Nephron progenitor cell (in vitro differentiated cells): ENCODE measurements at places on chromosomes 3 and 15.

- peak; percentile 28 for DNase-seq
These were observed 326.7 kb downstream of the NTRK3 start for GRCh38 chr15:87929841-87930240.

DNA sequence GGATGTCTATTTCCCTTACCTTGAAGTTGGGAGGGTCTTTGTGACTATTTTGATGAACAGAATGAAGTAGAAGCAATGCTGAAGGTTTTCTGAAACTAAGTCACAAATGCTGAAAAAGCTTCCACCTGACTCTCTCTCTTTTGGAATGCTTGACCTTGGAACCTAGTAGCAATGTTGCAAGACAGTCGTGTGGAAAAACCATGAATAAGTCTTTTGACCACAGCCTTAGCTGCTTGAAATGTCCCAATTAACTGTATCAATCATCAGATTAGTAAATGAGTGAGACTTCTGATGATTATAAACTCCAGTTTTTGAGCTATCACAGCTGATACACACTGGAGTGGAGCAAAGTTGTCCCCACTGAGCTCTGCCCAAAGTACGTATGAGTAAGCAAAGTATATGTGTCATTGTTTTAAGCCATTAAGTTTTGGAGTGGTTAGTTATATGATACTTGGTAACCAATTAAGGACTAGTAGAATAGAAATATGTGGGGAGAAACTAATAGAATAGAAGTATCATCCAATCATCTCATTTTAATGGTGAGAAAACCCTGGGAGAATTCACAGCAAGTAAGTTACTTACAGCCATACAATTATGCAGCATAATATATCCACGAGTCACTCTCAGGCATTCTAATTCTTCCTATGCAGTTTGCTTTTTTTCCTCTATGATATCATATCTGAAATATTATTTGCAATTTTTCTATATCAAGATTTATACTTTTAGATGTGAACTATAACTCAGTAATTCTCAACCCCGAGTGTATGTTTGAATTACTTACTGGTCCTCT is 1010.6 kb downstream of the ROBO2 start:
- no peak for DNase-seq

GRCh38 chr15:57527382-57528091 is 64.2 kb upstream of the MYZAP start:
- peak; percentile 49 for DNase-seq

DNA sequence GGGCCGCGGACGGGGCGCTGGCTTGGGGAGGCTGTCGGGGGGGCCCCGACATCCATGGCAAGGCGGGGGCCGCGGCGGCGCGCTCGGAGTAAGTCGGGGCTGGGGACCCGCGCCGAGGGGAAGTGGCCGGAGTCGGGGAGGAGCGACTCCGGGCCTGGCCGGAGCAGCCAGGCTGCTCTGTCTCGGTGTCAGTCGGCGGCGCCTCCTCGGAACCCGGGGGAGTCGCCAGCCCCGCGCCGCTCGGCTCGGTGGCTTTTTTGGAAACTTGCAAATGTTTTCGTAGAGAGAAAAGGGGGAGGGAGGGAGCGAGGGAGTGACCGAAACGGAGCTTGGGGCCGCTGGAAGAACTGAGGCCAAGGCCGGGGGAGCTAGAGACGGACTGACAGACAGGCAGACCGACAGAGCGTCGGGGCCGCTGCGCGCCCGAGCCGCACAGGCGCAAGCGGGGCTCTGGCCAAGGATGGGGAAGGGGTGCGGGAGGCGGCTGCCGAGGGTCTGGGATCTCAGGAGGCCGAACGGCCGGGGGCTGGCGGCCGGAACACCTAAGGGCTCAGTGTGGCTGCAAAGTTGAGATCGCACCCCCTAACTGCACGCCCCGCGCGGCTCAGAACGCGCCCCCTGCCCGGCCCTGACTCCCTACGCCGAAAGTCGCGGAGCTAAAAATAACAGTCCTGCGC is 5.0 kb downstream of the PTH1R start:
- peak; percentile 62 for DNase-seq

DNA sequence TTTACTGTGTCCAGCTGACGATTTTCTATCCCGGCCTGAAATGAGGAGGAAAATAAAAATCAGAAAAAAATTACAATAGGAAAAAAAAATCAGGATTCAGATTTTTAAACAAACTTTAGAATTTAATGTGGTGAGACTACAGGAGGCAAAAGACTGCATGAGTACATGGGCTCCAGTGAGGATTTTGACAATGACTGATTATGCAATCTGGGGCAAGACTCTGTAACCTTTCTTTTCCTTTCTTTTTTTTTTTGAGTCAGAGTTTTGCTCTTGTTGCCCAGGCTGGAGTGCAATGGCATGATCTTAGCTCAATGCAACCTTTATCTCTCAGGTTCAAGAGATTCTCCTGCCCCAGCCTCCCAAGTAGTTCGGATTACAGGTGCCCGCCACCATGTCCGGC is 29.9 kb downstream of the SPG11 start:
- DNase-seq, result no peak

- DNase-seq, result no peak
These were observed 132.1 kb downstream of the ISL2 start for GRCh38 chr15:76468722-76469121.

DNA sequence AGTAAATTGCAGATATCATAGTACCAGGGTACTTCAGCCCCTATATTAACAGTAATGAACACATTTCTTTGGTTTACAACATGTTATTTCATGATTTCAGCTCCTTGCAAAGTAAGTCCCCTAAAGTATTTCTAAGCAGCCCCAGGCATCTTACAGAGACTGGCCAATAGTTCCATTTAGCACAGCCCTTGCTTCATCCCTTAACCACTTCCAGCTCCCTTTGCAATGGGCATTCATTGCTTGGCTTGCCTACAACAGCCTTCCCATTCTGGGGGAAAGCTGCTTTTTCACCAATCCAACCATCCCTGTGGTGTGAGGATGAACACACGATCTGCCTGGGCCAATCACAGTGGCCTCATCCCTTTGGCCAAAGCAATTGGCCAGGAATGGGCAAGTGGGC is 67.2 kb upstream of the XCR1 start:
- DNase-seq, result no peak

DNA sequence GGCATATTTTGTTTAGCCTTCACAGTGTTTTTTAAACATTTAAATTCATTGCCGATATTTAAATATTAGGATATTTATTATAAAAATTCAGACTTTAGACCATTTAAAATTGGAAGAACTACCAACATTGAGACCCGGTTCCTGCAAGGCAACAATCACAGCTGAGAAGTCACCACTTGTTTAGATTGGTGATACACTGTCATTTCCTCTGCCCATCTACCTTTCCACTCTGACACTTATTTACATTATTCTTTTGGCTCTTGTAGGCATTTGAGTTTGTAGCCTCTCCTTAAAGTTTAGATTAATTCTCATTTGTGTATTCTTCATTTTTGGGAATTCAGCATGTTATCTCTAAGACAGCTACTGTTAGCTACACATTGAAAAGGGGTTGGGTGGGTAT is 10.3 kb upstream of the IL20RB start:
- DNase-seq, result no peak

GRCh38 chr3:86996261-86996955 is 5.5 kb upstream of the VGLL3 start:
- DNase-seq, result no peak

- DNase-seq, result no peak
These were observed 19.8 kb downstream of the RAB7A start for GRCh38 chr3:128745742-128746141.
